Fibroblast of skin of back (primary cell): ENCODE measurements at places on chromosomes 16 and 17.

- no peak for DNase-seq
Observed at GRCh38 chr16:48999044-48999443, 282.6 kb downstream of the CBLN1 start.

GRCh38 chr16:1497014-1497598 lies 3.9 kb downstream of the TELO2 start:
- DNase-seq: no peak

- no peak for DNase-seq
Observed at GRCh38 chr17:6894206-6894528, 62.6 kb upstream of the TEKT1 start.

GRCh38 chr17:80789356-80789902 lies 202.2 kb upstream of the CHMP6 start:
- DNase-seq: peak; percentile 95

GRCh38 chr17:1546292-1546922 lies 16.2 kb downstream of the PITPNA start:
- peak; percentile 21 for DNase-seq

- DNase-seq: no peak
Observed at GRCh38 chr17:75153780-75154194, 525 bp downstream of the JPT1 start.

GRCh38 chr16:69348222-69348621 lies 3.4 kb downstream of the TMED6 start:
- DNase-seq: no peak

DNA sequence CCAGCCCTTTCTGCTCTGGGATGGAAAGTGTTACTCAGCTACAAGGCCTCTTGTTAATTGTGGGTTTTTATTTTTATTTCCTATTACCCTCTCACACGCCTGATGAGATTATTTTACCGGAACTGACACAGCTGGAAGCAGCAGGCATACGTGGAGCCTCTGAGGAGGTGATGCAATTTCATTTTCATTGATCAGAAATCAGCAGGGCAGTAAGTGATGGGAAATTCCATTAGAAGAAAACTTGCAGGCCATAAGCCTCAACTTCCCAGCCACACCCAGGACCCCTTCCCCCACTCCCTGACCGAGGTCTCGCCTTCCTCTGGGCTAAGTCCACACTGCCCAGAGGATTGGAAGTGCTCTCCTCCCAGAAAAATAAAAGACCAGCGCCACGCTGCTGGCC lies 69.7 kb downstream of the ZFHX3 start:
- DNase-seq: peak; percentile 57

DNA sequence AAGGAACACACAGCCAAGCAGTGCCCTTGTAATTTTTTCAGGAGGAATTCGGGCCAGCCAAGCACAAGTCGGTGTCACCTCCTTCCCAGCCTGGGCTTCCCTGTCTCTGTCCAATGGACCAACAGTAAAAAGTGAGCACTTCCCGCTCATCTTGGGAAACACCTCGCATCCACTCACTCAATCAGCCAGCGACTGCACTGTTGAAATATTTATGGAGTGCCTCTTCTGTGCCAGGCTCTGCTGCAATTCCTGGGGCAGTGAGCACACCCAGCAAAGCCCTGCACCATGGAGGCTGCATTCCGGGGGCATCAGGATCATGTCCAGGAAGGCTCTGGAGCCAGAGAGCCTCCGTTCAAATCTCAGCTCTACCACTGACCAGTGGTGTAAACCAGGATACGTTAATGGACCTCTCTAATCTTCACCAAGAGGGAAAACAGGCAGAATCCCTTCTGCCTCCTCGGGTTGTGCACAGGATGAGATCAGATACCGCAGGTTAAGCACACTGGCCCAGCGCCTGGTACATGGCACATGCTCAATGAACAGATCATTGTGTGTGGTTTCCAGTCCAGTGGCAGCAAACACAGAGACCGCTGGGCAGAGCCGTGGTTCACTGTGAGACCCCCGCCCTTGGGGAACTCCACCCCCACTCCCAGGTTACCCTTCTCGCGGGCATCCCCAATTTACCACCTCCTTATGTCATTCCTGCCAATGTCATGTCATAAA lies 194.3 kb downstream of the ZNF423 start:
- DNase-seq: no peak

DNA sequence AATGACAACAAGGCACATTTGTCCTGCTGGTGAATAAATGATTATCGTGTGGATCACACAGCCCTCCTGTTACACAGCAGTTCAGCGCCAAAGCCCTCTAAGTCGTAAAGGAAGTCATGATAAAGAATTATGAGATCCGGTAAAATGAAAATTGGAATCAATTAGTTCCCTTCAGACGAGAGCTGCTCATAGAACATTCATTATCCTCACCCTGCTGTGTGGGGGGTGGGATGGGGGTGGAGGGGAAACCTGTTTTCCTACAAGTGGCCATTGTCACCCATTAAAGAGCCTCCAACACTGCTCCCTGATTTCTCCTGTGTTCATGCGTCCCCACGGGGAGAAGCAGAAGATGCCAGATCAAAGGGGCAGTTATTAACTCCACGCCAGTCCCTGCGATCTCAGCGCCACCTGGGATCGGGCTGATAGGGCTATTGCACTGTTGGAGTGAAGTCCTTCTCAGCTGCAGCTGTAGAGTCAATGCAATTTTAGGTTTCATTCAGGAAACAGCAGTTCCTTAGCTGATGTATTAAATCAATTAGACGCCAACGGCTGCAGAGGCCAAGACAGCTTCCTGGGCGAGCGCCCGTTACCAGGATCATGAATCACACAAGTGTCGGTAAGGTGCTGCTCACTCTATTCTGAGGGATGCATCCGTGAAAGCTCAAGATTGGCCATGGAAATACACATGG lies 19.2 kb upstream of the CACNG4 start:
- DNase-seq: no peak

DNA sequence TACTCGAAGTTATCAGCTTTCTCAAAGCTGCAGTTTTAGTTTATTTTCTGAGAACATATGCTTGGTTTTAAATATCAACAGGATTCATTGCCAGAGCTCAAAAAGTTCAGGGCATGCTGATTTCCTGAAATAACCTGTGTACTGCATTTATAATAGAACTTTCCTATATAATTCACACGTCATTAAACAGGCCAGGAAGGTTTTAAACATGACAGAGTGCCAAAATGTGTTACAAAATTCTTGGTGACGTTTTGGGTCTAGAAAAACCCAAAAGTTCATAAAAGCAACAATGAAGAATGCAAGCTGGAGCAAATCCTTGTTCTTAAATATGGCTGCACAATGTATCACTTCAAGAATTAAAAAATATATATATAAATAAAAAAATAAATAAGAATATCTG lies 1139.1 kb downstream of the CDH11 start:
- no peak for DNase-seq

GRCh38 chr17:77908501-77908900 lies 50.0 kb upstream of the TNRC6C start:
- DNase-seq: no peak

GRCh38 chr17:1649844-1650501 lies at the start of gene RILP:
Gene RILP (minus strand): TSS chr17:1649866. CDS start chr17:1649804, 62 bp downstream.
- no peak for DNase-seq

GRCh38 chr16:84065536-84066132 lies 23.0 kb upstream of the SLC38A8 start:
- DNase-seq: peak; percentile 56

DNA sequence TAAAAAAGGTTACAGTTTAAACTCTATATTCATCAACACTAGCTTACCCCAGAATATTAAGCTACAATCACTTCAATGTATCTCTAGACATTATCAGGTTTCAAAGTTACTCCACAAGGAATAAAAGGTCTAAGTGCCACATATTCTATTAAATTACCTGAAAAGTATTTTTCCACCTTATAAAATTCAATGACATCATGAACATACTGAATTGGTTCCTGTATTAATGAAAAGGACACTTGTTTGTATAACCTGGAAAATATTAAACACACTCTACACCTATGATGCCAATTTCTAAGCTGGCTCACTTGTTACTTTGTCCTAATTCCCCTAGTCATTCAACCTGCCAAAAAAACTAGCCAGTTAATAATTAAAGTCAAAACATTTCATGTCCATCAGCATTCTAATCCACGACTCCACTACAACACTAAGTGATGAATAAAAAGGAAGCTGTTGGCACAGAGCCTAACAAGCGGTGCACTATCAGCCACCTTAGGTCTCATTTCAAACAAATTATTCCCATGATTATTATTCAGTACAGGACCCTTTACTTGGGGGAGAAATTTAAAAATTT lies 12.2 kb downstream of the MED13 start:
- no peak for DNase-seq

DNA sequence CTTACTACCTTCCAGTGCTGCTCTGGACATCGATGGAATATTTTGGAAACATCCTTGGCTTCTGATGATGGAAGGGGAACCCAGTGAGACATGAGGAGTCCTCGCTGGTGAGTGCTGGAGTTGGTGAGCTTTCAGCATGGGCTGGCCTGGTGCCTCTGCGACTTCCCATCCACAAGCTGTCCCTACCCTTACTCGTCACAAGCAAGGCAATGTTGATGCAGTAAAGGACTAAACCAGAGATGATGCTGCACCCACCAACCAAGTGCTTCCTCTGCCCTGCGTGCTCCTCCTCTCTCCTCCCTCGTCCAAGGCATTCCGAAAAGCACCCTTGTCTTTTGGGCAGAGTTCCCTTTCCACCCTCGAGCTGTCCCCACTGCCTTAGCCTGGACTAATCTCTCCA lies 154.7 kb downstream of the GRIN2A start:
- no peak for DNase-seq

DNA sequence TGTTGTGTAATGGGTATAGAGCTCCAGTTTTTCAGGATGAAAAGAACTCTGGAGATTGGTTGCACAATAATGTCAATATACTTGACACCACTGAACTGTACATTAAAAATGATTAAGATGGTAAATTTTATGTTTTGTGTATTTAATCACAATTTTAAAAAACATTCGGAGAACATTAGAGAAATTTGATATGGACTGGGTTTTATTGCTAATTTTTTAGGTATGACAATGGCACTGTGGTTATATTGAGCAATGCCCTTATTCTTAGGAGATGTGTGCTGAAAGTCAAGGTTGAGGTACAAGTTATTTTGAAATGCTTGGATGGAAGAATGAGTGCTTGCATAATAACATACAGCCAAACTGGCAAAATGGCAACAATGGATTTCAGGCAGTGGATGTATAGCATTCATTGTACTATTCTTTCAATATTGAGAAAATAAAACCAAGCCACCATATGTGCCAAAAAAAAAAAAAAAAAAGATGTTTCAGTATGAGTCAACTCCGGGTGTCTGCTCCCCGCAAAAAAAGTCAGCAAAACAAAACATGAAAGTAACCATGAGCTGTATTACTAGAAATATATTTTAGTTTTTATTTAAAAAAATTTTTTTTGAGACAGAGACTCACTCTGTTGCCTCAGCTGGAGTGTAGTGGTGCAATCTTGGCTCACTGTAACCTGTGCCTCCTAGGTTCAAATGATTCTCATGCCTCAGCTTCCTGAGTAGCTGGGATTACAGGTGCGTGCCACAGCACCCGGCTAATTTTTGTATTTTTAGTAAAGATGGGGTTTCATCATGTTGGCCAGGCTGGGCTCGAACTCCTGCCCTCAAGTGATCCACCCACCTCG lies 19.8 kb downstream of the HOXB1 start:
- peak; percentile 55 for DNase-seq

- DNase-seq: peak; percentile 95
Observed at GRCh38 chr17:80931421-80932265, 60.0 kb upstream of the CHMP6 start.

GRCh38 chr16:15033309-15033707 lies 22.6 kb downstream of the NTAN1 start:
- no peak for DNase-seq

GRCh38 chr16:8694795-8695728 lies 20.6 kb downstream of the ABAT start:
- no peak for DNase-seq

DNA sequence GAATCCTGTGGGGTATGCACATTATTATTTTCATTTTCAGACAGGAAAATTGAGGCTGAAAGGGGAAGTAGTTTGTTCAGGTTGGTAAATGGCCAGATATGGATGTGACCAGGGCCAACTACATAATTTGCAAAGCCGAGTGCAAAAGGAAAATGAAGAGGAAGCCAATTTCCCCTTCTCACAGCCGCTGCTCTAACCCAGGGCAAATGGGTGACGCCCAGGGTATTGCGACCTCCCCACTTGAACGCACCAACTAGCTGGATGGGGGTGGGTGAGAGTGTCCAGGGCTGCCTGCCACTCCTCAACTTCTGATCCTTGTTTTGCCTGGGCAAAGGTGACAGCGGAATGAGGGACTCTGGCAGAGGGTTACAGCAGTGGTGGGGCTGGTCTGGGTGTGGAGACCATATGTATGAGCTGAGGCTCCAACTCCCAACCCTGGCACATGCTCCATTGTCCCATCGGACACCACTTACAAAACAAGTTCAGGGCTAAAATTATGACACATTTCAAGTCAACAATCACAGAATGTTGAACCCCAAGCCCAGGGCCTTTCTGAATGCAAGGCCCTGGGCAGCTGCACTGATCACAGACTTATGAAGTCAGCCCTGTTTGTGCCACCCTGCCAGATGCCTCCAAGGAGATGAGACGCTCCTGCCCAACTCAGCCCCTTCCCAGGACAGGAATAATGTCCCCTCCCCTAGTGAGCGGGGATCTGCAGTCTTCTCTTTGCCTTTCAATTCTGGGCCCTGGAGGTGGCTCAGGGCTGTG lies 1.7 kb downstream of the ANKRD40CL start:
- no peak for DNase-seq

- DNase-seq: no peak
Observed at GRCh38 chr17:46826116-46826515, 7.6 kb upstream of the WNT3 start.

GRCh38 chr16:17362946-17363345 lies 107.8 kb downstream of the XYLT1 start:
- peak; percentile 33 for DNase-seq

DNA sequence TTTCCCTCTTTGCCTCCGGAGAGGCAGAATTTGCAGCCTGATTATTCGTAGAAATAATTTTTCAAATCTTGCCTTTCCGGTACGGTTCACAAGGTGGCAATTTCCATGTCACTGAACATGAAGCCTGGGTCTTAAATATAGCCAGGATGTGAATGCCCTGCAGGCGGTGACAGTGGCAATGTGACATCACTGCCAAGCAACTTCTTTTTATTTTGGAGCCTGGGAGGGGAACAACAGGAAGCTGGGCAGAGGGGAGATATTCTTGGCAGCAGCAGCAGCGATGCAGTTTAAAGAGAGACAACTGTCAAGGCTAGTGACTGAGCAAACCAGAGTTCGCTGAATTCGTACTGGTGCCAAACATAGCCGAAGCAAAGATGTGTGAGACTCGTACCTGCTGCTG lies 171.1 kb downstream of the SNX29 start:
- DNase-seq: peak; percentile 38

DNA sequence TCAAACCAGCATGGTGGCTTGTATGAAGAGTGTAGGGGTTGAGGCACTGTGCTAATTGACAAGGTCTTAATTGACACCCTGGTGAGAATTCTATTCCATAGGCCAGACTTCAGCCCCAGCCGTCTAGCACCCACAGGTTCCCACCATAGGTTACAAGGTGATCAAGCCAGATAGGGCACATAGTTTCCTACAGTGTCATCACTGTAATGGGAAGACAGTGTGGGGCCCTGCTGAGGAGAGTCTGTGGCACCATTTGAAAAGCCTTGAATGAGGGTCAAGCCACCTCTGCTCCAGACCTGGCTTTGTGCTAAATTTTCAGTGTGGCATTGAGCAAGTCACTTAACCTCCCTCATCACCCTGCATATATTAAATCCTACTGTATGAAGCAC lies 36.2 kb downstream of the YPEL2 start:
- DNase-seq: no peak
